ENCODE measurements at places on chromosomes 3 and 15. TPM values are rescaled to one million over a fixed set of nuclear protein-coding genes. Genes with fewer than 3 reads are reported as not detected.
A peak's percentile ranks its signal among the peaks of the same experiment; 100 is the strongest.

- H3K4me1 ChIP-seq = no peaks in the 10 kb centered on the region
- peak overlapping the region; percentile 82 for H3K4me3 ChIP-seq
- H3K36me3 ChIP-seq = peaks cover 33% of the 10 kb centered on the region
- peak overlapping the region; percentile 95 for H3K27ac ChIP-seq
- no peaks in the 10 kb centered on the region for H3K27me3 ChIP-seq
Observed at GRCh38 chr15:69451951-69452691, 497 bp upstream of the RPLP1 start.

GRCh38 chr3:51099794-51100535, 285.1 kb upstream of the MANF start:
- H3K27me3 ChIP-seq = no peaks in the 10 kb centered on the region
- no peak for DNase-seq
- no peaks in the 10 kb centered on the region for H3K4me1 ChIP-seq
- no peak overlapping the region for H3K27ac ChIP-seq
- H3K36me3 ChIP-seq = no peaks in the 10 kb centered on the region
- H3K4me3 ChIP-seq = no peak overlapping the region

- H3K4me1 ChIP-seq = peaks cover 25% of the 10 kb centered on the region
- DNase-seq = no peak
- H3K27ac ChIP-seq = no peak overlapping the region
- no peak overlapping the region for H3K4me3 ChIP-seq
Observed at GRCh38 chr15:56964182-56964581, 45.7 kb downstream of the TCF12 start.

GRCh38 chr3:8981296-8981695, 18.0 kb upstream of the RAD18 start:
- H3K4me1 ChIP-seq = no peaks in the 10 kb centered on the region
- no peaks in the 10 kb centered on the region for H3K36me3 ChIP-seq
- no peak overlapping the region for H3K4me3 ChIP-seq
- H3K27me3 ChIP-seq = no peaks in the 10 kb centered on the region
- DNase-seq = peak; percentile 23

DNA sequence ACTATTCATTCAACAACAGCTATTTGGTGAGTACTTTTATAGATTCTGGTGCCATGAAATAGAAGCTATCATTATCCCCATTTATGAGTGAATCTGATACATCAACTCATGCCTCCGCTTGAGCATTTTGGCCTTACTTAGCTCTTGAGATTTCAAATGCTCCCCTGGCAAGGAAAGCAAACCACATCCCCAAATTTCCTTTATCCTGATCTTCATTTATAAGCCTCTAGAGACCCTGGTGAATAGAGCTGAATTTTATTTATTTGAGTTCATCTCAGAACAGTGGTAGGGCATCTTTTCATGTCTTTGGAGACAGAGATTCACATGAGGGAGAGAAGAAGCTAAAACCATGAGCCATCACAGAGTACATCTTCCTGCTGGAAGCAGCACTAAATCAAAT, 317.2 kb downstream of the SLC9A9 start:
- H3K27ac ChIP-seq = no peak overlapping the region
- no peaks in the 10 kb centered on the region for H3K36me3 ChIP-seq
- H3K27me3 ChIP-seq = no peaks in the 10 kb centered on the region
- no peak for DNase-seq
- no peak overlapping the region for H3K4me3 ChIP-seq

DNA sequence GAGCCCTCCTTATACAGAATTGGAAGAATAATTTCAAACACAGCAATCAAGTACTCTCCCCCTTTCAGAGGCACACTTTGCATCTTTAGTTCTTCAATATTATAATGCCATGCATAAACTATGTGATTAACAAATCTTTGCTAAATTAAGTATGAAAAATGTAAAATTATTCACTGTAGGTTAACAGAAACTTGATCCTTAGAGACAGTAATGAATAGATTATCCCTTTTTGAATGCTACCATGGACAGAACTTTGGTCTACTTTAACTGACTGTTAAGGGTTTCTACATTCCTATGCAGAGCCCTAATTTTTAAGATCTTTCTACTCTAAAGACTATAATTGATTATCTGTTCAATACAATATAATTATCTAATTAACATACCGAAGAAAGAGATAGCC, 25.7 kb upstream of the XXYLT1 start:
- H3K36me3 ChIP-seq = peaks cover 17% of the 10 kb centered on the region
- no peak overlapping the region for H3K27ac ChIP-seq
- no peaks in the 10 kb centered on the region for H3K27me3 ChIP-seq
- DNase-seq = no peak

- no peak for DNase-seq
- H3K27ac ChIP-seq = no peak overlapping the region
- H3K36me3 ChIP-seq = peaks cover 75% of the 10 kb centered on the region
- H3K4me1 ChIP-seq = no peaks in the 10 kb centered on the region
- H3K4me3 ChIP-seq = no peak overlapping the region
- H3K27me3 ChIP-seq = no peaks in the 10 kb centered on the region
Observed at GRCh38 chr15:59668556-59668955, 11.2 kb upstream of the GTF2A2 start.

GRCh38 chr3:149495581-149496125, 21.2 kb downstream of the TM4SF4 start:
- no peaks in the 10 kb centered on the region for H3K27me3 ChIP-seq
- H3K4me1 ChIP-seq = peaks cover 3% of the 10 kb centered on the region
- DNase-seq = no peak
- no peak overlapping the region for H3K4me3 ChIP-seq
- no peak overlapping the region for H3K27ac ChIP-seq
- H3K36me3 ChIP-seq = no peaks in the 10 kb centered on the region

GRCh38 chr3:54696313-54696712, 231.5 kb downstream of the LRTM1 start:
- no peaks in the 10 kb centered on the region for H3K36me3 ChIP-seq
- H3K27ac ChIP-seq = no peak overlapping the region
- no peak overlapping the region for H3K4me3 ChIP-seq
- no peak for DNase-seq

- peaks cover 39% of the 10 kb centered on the region for H3K36me3 ChIP-seq
- no peak overlapping the region for H3K27ac ChIP-seq
- H3K27me3 ChIP-seq = no peaks in the 10 kb centered on the region
- no peak for DNase-seq
Observed at GRCh38 chr15:43150191-43150929, 17.0 kb downstream of the TMEM62 start.

DNA sequence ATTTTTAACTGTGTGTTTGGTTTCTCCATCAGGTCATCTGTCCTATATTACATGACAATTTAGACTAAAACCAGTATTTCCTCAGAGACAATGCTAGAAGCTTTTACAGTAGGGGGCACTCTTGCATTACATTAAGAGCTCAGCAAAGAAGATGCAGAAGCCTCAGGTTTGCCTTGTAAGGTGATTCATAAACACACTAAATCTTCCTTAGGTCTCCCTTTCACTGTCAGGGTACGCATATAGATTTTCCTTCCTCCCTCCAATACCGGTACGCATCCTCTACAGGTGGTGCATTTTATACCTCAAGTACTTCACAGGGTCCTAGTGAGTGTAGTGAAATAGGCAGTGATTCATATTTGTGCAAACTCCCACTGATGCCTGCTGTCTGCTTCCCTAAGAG, 46.5 kb downstream of the CD86 start:
- H3K4me3 ChIP-seq = no peak overlapping the region
- DNase-seq = no peak
- H3K27ac ChIP-seq = no peak overlapping the region
- no peaks in the 10 kb centered on the region for H3K36me3 ChIP-seq

- H3K4me1 ChIP-seq = no peaks in the 10 kb centered on the region
- no peaks in the 10 kb centered on the region for H3K27me3 ChIP-seq
- no peak overlapping the region for H3K4me3 ChIP-seq
- no peaks in the 10 kb centered on the region for H3K36me3 ChIP-seq
Observed at GRCh38 chr15:72451224-72451623, 22.9 kb upstream of the ARIH1 start.

DNA sequence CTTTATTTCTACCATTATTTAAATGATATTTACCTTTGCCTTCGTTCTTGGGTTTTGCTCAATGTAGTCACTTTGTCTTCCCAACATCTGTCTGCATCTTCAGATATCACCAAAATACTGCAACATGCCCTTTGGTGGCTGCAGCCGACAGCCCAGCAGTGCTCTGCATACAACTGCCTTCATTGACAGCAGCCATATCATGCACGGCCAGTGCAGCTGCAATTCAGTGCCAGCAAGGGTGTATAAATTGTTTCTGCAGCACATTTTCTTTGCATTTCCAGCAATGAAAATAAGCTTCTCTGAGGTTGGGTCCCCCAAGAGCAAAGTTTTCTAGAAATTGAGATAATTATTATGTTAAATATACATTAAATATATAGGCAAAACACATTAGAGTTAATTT, 6.0 kb upstream of the PLSCR5 start:
- no peak overlapping the region for H3K4me3 ChIP-seq
- no peaks in the 10 kb centered on the region for H3K36me3 ChIP-seq
- no peaks in the 10 kb centered on the region for H3K4me1 ChIP-seq
- no peaks in the 10 kb centered on the region for H3K27me3 ChIP-seq
- H3K27ac ChIP-seq = no peak overlapping the region

- peak overlapping the region; percentile 100 for H3K27ac ChIP-seq
- no peaks in the 10 kb centered on the region for H3K27me3 ChIP-seq
- peaks cover 17% of the 10 kb centered on the region for H3K4me1 ChIP-seq
- H3K36me3 ChIP-seq = no peaks in the 10 kb centered on the region
- peak overlapping the region; percentile 83 for H3K4me3 ChIP-seq
Observed at GRCh38 chr3:141876891-141877621, 613 bp downstream of the ATP1B3 start.

DNA sequence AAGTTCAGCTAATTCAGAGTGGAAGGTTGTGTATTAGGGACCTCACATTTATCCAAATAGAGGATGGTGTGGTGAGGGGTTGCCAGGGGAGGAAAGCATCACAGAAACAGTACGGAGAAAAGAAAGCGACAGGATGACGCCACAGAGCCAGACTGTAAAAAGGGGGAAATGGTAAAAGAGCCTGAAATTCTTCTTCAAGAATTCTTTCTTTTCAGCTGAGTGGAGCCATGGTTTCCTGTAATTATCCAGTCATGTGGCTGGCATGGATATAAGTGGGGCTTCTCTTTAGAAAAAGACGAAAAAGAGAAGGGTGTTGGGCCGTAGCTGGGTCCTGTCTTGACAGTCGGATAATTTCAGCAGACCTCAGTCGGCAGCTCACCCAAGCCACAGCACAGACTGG, 24.5 kb upstream of the PSMD6 start:
- H3K36me3 ChIP-seq = no peaks in the 10 kb centered on the region
- DNase-seq = no peak
- no peak overlapping the region for H3K4me3 ChIP-seq
- no peaks in the 10 kb centered on the region for H3K4me1 ChIP-seq

- no peak for DNase-seq
- no peaks in the 10 kb centered on the region for H3K4me1 ChIP-seq
- H3K27ac ChIP-seq = peak overlapping the region; percentile 43
- H3K36me3 ChIP-seq = no peaks in the 10 kb centered on the region
Observed at GRCh38 chr15:39433376-39433775, 147.5 kb upstream of the THBS1 start.

DNA sequence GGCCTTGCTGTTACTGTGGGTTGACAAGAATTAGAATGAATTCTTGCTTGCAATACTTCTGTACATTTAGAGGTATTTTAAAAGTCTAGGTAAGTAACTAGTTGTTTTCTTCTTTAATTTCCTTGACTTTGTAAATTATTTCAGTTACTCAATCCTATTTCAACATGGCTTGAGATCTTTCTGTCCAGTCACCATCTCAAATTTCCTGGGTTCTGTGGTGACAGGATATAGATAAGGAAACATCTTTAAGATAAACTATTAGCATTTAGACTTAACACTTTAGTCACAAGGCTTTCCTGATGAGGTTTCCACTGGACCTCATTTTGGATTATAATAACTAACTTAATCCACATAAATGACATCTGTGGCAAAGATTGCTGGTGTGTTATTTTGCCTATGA, 195.9 kb upstream of the DPH6 start:
- no peak for DNase-seq
- no peaks in the 10 kb centered on the region for H3K4me1 ChIP-seq

- H3K27ac ChIP-seq = peak overlapping the region; percentile 92
- H3K4me1 ChIP-seq = no peaks in the 10 kb centered on the region
- H3K36me3 ChIP-seq = peaks cover 24% of the 10 kb centered on the region
- no peak for DNase-seq
- H3K27me3 ChIP-seq = no peaks in the 10 kb centered on the region
Observed at GRCh38 chr3:156553705-156554356, 1.1 kb downstream of the SSR3 start.

DNA sequence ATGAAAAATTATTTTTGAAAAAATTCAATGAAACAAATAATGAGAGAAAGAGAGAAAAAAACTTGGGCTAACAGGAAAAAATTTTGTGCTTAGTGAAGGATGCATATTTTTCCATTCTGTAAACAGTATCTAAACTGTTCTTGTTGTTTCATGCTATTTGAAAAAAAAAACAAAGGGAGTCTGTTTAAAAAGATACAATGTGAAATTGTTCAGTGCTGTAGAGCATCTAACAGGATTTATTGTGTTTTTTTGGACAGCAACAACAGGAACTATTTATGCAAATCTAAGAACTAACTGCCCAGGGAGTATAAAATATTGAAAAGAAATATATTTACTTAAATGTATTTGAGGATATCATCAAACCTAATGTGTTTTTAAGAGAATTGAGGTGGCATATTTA, 55.1 kb downstream of the PEX5L start:
- H3K36me3 ChIP-seq = no peaks in the 10 kb centered on the region
- no peak for DNase-seq
- no peaks in the 10 kb centered on the region for H3K27me3 ChIP-seq
- H3K27ac ChIP-seq = no peak overlapping the region
- H3K4me1 ChIP-seq = no peaks in the 10 kb centered on the region
- no peak overlapping the region for H3K4me3 ChIP-seq

- H3K4me3 ChIP-seq = no peak overlapping the region
- H3K4me1 ChIP-seq = no peaks in the 10 kb centered on the region
- no peaks in the 10 kb centered on the region for H3K27me3 ChIP-seq
- H3K36me3 ChIP-seq = no peaks in the 10 kb centered on the region
- no peak for DNase-seq
Observed at GRCh38 chr3:193947596-193947995, 188.4 kb upstream of the HES1 start.

- no peaks in the 10 kb centered on the region for H3K27me3 ChIP-seq
- peak overlapping the region; percentile 90 for H3K4me3 ChIP-seq
- H3K27ac ChIP-seq = peak overlapping the region; percentile 98
- no peaks in the 10 kb centered on the region for H3K4me1 ChIP-seq
Observed at GRCh38 chr3:122515020-122515468, 305 bp upstream of the KPNA1 start.

DNA sequence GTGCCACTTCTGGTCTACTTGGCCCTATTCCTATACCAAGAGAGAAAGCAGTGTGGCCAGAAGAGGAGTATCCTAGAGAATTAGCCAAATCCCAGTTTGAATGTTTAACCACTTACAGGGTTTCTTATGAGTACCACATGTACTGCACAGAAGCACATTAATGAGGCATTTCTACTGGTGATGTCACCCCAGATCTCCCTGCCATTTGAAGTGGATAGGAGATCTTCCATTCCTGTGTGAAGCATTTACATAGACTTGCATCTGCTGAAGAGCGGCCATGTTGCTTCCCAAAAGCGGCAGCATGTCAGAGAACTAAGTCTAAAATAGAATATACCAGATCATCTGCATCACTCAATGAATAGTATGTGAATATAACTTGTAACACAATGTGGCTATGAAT, 108.4 kb upstream of the TUSC7 start:
- no peaks in the 10 kb centered on the region for H3K27me3 ChIP-seq
- DNase-seq = no peak
- no peaks in the 10 kb centered on the region for H3K4me1 ChIP-seq
- H3K4me3 ChIP-seq = no peak overlapping the region

- H3K4me1 ChIP-seq = no peaks in the 10 kb centered on the region
- no peak overlapping the region for H3K4me3 ChIP-seq
- H3K36me3 ChIP-seq = no peaks in the 10 kb centered on the region
- DNase-seq = no peak
- H3K27me3 ChIP-seq = no peaks in the 10 kb centered on the region
Observed at GRCh38 chr3:60609446-60609845, 641.8 kb downstream of the FHIT start.

CTXN2 gene
- total RNA-seq = not detected

CASR gene
- not detected for total RNA-seq

IRAK2 gene
- 2.8 TPM for total RNA-seq

CNTN6 gene
- not detected for total RNA-seq

NANOGP8 gene
- not detected for total RNA-seq

Measured in right atrium auricular region (tissue), 2 donors.